Stimulated activated CD8-positive, alpha-beta memory T cell treated with anti-CD3 and anti-CD28 coated beads, Interleukin-4, amount 100 ng/mL, for 48 hours (primary cell): ENCODE measurements at places on chromosomes 1 and 21.

- peak; percentile 92 for DNase-seq
Observed at GRCh38 chr1:211654838-211655787, 20.3 kb downstream of the NEK2 start.

DNA sequence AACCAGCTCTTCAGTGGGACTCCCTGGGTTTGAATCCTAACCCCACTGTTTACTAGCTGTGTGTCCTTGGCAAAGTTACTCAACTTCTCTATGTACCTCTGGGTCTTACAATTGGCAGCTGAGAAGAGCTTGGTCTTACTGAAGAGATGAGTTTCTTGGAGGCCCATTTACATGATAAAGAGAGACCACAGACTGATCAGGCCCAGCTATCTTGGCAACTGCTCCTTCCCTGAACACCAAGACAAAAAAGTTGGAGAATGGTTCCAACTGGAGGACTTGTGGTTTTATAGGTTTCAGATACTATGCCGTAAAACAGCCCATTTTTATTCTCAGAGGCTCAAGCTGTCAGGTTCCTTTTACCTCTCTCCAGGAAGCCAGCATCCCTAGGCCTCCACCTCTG, 24.8 kb upstream of the CNIH3 start:
- DNase-seq, result no peak

- no peak for DNase-seq
Observed at GRCh38 chr1:29903548-29904166, 667.3 kb downstream of the PTPRU start.

DNA sequence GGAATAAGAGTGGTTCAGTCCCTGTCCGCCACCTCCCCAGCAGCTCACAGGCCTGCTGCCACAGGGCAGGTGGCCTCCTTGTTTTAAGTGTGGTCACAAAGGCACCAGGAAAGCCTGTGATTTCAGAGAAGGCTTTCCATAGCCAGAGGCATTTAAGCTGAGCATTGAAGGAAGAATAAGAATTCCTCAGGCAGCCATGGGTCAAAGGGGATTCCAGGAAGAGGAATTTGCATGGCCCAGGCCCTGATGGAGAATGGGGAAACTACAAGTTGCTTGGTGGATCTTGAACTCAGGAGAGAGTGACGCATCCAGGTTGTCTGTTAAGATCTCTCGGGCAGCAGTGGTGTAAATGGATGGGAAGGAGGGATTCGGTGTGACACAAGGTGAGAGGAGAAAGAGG, 66.7 kb downstream of the KLHDC7A start:
- DNase-seq, result no peak

- DNase-seq, result peak; percentile 14
Observed at GRCh38 chr1:205077158-205077933, 6.9 kb downstream of the TMEM81 start.

- no peak for DNase-seq
Observed at GRCh38 chr1:71224741-71225377, 144.0 kb upstream of the ZRANB2 start.

DNA sequence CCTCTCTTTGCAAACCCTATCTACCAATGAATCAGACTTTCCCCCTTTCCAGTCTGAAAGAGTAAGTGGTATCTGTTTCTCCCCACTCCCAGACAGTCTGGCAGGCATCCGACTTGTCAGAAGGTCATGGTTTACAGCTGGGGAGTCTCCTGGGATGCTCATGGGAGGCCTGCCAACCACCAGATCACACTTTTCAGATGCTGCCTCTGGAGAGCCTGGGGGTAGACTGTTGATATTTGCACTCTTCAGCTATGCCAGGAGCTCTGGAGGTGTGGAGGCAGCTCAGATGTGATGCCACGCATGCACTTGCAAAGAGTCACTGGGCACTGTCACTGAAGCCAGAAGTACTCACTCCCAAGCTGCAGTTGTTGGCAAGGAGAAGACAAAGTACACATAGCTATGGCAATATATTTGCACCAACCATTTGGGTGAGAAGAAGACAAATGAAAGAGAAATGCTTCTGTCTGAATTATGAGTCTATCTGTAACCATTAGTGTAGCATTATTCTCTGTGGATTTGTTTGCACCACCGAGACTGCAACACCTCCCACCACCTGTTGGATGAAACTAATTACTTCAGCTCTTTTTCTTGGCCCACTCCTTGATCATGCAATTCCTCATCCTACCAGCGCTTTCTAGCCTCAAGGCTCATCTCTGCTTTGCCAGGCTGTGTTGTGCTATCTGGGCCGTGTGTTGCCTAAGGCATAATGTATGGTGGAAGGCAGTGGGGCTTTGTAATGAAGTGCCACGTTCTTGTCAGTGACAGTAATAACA, 133.0 kb upstream of the SPAG17 start:
- DNase-seq, result no peak
